KG1 (cell line): ENCODE measurements at places on chromosomes 16 and 17.

DNA sequence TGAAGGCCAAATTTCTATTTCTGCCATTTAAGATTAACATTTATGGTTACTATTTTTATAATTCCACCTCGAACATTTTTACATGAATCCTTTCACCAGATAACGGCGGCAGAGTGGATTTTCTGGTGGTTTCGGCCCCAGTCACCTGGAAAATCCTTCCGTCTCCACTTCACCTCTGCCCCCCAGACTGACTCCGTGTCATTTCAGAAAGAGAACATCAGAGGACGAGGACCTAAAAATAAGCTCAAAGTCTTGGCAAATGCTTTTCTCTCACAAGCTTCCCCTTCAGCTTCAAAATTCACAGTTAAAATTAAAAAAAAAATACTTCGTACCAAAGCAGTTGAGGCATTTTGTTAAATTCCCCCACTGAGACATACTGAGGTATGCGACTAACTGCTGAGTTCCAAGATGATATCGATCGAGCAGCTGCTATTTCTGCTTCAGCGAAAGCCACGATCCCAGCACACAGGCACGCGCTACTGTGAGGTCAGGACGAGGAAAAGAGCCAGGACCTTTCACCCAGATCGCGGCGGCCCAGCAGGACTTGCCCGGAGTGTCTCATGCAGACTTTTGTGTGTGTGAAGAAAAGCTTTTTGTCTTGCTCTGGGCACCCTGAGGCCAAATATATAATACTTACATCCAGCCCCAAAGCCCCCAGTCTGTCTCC, 36.8 kb downstream of the ASPA start:
- DNase-seq, result no peak

DNA sequence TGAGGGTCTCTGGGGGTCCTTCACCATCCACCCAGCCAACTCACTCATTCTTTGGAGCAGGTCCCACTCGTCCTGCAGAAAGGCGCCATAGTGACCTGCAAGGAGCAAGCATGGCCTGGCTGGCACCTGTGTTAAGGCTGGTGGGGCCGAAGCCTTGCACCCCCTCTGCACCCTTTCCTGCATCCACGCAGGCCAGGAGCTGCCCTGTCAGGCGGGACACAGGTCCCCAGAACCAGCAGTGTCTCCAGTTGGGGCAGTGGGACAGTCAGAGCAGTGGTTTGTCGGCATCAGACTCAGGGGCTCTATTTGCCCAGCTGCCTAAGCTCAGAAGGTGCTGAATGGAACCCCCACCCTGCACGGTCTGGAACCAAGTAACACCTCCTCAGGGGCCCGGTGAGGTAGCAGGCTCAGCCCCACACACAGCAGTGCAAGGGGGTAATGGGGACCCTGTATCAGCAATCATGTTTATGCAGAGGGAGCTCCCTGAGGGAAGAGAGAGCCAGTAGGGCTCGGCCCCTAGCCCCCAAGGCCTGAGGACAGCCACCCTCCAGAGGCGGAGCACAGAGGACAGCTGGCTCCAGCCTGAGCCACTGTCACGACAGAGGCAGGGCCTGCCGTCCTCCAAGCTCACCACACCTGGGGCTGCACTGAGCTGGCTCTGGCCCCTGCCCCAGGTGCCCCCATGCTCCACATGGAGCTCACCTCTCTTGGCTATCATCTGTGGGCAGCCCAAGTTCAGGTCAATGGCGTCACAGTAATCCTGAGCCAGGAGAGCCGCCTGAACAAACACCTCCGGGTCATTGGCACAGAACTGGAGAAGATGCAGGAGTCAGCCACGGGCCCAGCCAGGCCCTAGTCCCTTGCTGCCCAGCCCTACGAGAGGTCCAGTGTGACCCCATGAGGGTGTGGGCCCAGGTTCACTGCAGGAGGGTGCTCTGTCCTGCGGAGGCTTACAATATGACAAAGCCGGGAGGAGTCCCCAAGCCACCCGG, 1.9 kb downstream of the DUS1L start:
- no peak for DNase-seq

DNA sequence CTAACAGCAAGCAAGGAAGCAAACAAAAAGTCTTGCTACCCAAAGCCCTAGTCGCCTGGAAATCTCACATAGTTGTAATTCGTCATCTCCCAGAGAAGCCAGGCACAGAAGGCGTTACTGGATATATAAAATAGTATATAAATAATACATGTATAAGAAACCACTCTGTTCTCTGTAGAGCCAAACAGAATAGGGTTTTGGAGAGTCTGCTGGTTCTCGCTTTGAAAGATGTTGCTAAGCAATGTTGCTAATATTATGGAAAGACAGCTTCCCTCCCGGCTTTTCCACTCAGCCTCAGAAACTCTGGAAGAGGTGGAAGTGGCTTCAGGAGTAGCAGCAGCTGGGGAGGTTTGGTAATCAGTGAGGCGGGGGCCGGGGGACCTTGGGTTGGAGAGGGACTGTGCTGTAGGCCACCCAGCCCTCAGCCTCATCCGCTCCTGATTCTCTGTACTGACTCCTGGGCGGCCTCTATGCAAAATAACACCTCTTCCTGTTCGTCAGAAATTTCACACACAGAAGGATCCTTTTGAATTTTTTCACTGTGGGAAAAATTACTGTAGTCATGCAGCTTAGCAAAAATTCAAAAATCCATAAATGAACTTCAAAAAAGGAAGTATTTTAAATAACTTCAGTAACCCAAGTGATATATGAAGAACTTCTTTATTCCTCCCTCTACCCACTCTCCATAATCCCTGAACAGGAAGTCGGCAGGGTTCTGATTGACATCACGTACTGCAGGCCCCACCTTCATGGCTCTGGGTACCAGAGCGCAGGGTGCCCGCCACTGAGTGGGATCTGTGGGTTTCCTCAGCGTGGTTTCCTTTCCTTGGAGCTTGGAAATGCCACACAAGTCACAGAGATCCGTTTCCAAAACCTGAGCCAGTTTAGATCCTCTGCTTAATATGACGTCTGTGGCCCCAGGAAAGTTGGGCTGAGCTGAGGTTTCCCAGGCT, 51.4 kb downstream of the RAP1GAP2 start:
- DNase-seq, result no peak

- no peak for DNase-seq
Observed at GRCh38 chr16:77500934-77501664, 66.3 kb upstream of the ADAMTS18 start.

DNA sequence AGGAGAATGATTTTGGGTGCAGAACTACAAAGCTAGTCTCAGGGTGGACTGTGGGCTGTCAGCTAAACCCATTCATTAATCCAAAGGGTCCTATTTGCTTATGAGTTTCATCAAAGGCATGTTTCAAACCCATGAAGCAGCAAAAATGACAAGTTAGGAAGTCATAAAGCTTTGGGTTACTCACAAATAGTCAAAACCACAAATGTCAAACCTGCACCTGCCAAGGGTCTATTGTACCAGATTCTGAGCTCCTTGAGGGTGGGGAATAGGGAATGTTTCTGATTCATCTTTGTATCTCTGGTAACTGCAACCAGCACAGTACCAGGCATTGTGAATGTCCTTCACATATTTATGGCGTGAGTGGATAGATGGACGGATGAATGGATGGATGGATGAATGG, 317.7 kb downstream of the MAF start:
- DNase-seq, result no peak

DNA sequence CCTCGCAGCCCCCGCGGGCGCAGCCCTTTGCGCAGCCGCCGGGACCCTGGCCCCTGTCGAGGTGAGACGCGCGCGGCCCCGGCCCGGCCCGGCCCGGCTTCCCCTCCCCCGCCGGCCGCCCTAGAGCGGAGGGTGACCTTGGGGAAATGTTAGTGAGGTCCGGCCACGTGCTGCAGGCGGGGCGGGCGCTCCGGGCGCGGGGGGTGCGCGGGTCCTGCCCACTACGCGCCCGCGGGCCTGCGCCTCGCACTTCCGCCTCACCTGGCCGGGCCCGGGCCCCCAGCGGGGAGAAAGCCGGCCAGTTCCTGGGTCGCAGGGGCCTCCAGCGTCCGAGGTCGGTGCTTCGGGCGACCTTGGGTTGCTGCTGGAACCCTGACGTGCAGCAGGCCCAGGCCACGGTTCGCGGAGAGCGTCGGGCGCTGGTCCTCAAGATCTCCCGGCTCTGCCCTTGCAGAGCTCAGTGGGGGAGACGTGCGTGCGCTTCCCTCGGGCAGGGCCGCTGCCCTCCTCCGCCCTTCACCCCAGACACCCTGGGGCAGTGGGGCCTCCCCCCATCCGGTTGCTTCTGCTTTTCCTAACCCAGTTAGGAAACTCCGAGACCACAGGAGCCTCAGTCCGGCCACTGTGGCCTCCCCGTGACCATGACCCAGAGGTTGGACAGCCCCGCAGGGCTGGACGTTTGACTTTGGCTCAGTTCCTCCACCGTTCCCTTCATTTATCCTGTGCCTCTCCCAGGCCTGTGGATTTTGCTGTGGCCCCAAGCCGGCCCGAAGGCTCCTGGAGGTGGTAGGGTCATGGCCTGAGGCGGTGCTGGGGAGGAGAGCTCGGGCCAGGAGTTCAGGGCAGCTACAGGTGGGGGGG, 791 bp downstream of the MCRIP2 start:
- no peak for DNase-seq

- DNase-seq, result no peak
Observed at GRCh38 chr17:37170881-37171425, 204.8 kb upstream of the C17orf78 start.

DNA sequence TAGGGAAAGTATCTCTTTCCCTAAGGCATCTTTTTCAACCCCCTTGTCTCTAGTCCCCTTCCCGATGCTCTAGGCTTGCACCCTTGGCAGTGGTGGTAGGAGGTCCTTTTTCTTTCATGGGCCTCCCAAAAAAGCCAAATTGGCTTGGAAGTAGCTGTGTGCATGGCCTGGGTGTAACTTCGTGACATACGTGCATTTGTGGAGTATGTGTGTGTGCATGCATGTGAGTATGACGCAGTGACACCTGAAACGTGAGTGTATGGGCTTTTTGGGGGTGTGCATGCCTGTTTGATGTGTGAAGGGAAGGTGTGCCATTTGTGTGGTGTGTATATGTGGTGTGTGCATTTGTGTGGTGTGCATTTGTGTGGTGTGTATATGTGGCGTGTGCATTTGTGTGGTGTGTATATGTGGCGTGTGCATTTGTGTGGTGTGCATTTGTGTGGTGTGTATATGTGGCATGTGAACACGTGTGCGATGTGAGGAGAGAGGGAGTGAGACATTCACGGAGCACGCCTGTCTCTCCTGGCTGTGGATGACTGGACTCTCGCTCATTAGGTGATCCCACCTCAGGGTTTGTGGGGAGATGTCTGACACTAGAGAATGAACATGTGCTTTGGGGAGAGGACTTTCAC, 15.7 kb downstream of the IGFBP4 start:
- no peak for DNase-seq

DNA sequence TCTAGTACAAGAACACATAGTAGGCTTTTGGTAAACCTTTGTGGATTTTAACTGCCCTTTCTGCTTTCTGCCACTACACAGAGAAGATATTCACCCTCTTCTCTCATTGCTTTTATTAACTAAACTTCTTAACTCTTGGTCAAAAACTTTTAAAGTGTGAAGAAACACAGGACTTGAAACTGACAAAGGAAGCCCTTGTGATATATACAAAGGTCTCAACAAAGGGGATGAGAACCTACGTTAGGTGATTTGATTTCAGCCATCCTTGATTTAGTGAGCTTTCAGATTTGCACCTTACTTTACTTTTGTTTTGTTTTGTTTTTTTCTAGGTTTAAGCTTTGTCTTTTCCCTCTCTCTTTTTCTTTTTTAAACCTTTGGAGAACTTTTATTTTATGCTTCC, 66.9 kb downstream of the TBX4 start:
- DNase-seq, result no peak

- no peak for DNase-seq
Observed at GRCh38 chr17:66620528-66620927, 214.4 kb upstream of the CACNG5 start.

DNA sequence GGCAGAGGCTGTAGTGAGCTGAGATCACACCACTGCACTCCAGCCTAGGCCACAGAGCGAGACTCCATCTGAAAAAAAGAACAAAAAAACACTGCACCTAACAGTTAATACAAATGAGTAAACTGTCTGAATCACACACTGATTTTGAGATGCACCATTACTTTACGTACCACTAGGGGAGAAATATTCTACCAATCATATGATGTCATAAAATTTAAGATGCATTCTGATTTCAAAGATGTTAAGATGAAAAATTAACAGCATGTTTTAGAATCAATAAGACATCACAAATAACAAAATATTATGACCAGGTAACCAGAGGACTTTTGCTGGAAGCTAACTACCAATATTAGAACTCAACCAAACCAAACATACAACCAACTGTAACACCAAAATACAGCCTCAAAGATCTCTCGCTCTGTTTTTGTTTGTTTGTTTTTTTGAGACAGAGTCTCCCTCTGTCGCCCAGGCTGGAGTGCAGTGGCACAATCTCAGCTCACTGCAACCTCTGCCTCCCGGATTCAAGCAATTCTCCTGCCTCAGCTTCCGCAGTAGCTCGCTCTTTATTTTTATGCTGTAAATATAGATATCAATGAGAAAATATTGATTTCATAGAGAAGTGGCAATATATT, 31.6 kb downstream of the GLG1 start:
- DNase-seq, result no peak

GRCh38 chr17:82723169-82723807, 6.8 kb downstream of the FN3KRP start:
- no peak for DNase-seq

DNA sequence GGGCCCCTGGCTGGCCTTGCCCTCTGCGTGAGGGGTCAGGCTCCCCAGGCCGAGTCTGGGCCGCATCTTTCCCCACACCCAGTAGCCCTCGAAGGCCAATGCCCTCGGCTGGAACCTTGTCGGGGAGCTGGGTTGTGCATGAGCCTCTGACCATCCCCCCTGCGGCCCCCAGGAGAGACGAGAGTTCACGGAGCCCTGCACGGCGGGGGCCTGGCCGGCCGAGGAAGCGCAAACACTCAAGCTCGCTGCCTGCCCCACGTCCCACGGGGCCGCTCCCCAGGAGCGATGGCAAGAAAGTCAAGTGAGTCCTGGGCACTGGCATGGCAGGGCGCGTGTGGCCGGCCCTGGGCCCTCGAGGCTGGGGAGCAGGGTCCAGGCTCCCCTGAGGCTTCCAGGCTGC, 57.3 kb downstream of the BAHCC1 start:
- DNase-seq, result no peak

DNA sequence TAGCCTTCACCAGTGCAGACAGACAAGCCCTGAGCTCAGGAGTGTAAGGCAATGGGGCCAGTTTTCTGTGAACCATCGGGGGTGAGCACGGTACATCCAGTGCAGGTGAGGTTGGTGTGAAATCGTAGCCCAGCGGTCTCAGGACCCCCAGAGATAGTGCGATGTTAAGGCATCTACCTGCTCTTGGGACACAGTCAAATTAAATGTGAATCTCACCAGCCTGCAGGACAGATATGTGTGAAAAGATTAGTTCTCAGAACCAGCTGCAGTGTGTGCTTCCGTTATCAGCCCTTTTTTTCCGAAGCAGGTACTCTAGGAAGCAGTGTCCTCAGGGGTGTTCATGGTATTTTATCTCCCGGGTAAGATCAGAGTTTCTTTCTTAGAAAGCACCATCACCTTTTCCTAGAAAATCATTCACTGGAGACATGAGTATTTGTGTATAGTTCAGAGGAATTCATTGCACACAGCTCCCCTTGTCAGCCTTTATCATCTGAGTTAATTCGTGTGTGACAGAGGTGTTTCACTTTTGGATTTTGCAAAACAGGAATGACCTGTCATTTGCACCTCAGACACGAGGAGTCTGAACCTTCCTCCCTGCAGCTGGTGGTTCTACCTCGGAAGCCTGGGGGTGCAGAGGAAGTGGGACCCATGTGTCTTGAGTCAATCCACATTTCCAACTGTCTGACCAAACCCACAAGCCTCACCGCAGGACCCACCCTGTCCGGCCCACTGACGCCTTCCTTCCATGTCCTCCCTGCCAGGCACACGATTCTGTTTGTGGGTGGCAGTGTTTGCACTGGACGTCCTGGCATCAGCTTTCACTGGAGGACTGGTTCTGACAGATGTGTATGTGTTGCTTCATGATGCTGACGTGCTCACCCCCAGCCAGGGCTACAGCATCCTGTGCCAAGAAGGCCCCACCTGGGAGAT, 107.8 kb downstream of the CLEC16A start:
- peak; percentile 56 for DNase-seq
